ENCODE measurements at places on chromosomes 4 and X.

GRCh38 chr4:158121161-158121579 lies 51.7 kb downstream of the GASK1B start:
- no peak for DNase-seq

DNA sequence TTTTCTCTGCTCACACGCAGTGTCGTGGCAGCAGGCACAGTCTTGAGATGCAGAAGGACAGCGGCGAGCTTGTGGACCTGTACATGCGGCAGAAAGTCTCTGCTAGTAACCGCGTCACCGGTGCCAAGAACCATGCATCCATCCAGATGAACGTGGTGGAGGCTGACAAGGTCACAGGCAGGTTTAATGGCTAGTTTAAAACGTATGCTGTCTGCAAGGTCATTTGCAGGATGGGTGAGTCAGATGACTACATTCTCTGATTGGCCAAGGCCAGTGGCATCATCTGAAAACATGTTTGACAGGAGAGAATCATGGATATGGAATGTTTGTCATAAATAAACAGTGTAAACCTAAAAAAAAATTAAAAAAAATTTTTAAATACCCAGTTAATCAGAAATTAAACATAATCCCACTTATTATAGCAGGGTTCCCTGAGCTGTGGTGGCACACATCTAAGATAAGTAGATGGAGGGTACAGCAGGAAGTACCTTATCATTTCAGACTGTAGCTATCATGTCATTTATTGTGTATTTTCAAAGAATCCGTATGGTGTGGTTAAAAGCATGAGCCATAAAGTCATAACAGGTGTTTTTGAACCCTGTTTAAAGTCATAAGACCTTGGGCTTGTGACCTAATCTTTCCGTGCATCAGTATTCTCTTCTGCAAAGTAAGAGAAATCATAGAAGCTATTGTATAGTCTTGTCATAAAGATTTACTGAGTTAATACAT lies 7.5 kb upstream of the BMP2K start:
- no peak for DNase-seq

- no peak for DNase-seq
These were observed 24.3 kb downstream of the AWAT2 start for GRCh38 chrX:70025464-70025863.

GRCh38 chr4:3087115-3087797 lies 12.8 kb downstream of the HTT start:
- DNase-seq, result no peak

GRCh38 chr4:38430841-38431240 lies 233.2 kb upstream of the KLF3 start:
- no peak for DNase-seq

DNA sequence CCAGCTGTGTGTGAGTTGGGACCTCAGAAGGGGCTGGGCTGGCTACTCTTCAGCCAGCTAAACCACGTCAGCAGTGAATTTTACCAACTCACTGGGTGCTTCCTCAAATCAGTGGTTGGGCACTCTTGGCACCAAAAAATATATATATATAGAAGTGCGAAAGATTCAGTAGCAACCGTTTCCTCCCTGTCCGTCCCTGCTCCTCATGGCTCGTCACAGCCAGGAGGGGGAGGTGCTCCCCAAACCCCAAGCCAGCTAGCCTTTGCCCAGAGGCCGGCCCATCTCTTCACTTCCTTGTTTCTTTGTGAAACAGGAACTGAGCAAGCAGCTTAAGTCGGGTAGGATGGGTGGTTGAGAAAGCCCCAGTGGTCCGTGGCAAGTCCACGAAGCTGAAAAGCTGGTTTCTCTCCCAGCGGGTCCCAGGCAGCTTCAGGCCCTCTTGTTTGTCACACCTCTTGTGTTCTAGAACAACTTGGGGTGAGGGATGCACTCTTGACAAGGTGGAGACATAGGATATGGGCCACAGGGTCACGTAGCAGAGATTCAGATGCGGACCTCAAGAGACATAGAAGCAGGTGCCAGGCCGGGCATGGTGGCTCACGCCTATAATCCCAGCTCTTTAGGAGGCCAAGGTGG lies 6.8 kb upstream of the SASH3 start:
- peak; percentile 92 for DNase-seq

GRCh38 chr4:141340458-141340857 lies 119.8 kb downstream of the ZNF330 start:
- DNase-seq, result no peak

DNA sequence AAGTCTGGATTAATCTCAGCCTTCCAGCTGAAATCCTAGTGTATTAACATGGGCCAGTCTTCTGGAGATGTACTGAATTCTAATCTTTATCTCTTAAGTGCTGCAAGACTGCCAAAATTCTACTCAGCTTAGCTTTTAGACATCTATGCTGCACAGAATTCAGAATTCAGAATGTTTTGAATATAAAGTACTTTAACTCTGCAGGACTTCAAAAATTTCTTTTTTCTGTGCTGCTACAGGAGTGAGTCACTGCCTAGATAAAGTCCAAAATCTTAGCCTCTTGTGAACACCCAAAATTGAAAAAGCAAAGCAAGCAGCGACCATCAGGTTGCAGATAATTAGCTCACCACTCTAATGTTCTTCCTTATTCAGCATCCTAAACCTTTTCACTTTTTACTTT lies 1092.6 kb upstream of the PCDH10 start:
- no peak for DNase-seq

GRCh38 chrX:38732866-38733265 lies 68.4 kb upstream of the MID1IP1 start:
- DNase-seq, result no peak

- DNase-seq, result no peak
These were observed 23.2 kb downstream of the HDX start for GRCh38 chrX:84479086-84479485.

- DNase-seq, result no peak
These were observed 17.2 kb downstream of the ZCCHC13 start for GRCh38 chrX:74321191-74321590.

- DNase-seq, result no peak
These were observed 3.7 kb upstream of the UGT2A1 start for GRCh38 chr4:69656653-69657158.

DNA sequence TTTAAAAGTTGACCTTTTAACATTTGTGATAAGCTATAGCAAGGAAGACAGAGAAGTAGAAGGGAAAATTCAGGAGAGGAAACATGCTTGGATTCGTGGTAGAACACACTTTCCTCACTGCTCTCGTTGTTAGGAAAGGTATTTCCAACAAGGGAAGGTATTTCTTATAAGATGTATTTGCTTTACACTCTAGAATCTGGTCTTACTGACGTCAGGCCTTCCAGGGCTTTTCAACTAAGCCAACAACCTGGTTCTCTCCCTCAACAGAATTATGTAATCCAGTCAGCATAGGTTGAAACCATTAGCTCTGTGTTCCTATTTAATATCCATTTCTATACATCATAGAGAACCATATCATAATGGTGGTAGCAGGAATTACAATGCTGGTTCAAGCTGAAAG lies 241.9 kb downstream of the SLC39A8 start:
- DNase-seq, result no peak

DNA sequence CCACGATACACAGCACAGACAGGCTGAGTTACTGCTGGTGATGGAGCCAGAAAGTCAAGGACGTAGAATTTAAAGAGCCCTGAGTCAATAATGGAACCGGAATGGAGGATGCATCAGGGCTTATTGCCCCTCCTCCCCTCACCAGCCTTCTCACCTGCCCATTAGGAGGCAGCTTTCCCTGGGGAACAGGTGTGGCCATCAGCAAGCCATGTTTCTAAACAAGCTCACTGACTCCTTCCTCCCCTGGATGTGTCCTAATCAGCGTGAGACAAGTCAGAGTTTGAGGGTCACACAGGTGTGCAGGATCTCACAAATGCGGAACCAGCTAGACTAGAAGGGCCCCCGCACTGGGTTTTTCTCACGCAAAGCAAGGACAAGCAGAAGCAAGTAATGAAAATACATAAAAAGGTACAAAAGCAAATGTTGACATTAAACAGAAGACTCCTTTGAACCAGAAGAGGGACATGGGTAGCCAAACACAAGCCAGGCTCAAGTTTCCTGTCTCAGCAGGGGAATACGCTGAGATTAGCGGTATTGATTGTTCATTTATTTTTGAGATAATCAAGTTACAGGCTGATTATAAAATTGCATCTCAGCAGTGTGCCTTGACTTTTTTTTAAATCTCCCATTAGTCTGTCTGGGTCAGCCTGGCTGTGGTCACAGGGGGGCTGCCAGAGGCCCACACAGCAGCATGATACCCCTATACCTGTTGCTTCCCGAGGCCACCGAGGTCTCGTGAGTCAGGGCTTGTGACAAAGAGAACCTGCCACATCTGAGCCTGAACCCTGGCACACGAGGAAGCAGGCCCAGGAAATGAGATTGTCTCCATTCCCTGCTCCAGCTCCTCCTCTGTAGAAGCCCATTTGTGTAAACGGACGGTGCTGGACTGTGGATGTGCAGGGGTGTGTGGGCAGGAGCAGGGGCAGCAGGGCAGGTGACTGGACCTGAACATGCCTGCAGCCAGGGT lies 37.4 kb downstream of the CCKAR start:
- no peak for DNase-seq

GRCh38 chr4:150178161-150178560 lies 99.9 kb downstream of the DCLK2 start:
- DNase-seq, result no peak

GRCh38 chr4:131207589-131207988 lies 1941.5 kb upstream of the PCDH10 start:
- DNase-seq, result no peak

GRCh38 chr4:113472864-113473263 lies 288.7 kb downstream of the CAMK2D start:
- no peak for DNase-seq

DNA sequence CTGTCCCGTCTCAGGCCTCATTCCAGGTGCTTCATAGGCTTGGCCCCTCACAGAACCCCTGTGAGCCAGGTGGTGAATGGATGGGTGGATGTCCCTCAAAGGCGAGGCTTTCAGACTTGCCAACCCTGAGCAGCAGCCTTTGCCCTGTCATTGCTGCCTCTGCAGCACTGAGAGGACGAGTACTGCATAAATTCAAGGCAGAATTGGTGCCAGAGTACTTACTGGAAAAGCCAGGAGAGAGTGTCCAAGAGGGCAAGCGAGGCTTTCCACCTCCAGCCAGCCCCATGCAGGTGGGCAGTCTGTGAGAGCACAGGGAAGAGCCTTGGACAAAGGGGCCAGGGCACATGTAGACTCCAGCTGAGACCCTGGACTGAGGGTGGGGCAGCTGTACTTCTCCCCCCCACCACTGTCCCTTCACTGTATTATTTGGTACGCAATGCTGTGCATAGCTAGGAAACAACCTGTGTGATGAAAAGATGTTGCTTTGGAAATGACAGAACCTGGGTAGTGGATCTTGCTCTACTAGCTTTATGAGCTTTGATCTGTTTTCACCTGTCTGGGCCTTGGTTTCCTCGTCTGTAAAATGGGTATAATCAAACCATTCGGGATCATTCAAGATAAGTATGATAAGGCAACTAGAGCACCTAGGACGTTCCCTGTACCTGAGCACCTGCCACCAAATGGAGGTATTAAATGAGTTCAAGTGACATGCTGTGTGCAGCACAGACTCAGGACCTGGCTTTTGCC lies 224.9 kb upstream of the PSAPL1 start:
- no peak for DNase-seq

GRCh38 chr4:8369426-8370105 lies 71.0 kb downstream of the ACOX3 start:
- DNase-seq, result no peak

DNA sequence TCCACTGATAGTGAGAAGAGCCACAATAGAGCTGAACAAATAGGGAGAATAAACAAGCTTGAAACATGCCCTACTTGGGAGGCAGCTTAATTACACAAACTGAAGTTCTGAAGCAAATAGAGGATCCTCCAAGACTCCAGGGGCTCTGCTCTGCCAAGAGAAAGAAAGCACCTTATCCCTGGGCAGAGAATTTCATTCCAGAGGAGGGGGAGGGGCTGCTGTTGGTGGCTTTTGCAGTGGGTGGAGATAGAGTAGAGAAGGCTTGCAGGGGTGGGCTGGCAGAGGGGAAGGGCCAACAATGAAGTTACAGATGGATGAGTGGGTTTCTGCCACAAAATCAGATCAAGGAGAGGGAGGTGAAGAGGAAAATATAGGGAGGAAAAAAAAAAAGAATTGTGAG lies 1.0 kb upstream of the LPAR4 start:
- DNase-seq, result no peak

GRCh38 chr4:111040904-111041303 lies 418.0 kb upstream of the PITX2 start:
- no peak for DNase-seq

DNA sequence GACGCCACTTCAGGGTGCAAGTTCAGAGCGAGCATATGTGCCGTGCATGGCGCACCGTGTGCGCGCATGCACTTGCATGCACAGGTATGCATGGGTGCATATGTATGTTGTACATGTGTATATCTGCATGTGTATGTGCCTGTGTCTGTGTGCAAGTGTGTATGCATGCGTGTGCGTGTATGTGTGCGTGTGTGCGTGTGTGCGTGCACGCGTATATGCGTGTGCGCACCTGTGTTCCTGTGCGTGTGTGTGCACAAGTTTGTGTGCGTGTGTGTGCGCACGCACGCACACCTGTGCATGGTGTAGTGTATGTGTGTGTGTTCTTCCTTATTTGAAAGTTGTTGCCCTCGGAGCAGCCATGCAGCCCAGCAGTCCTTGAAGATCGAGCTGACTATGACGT lies 76.8 kb downstream of the GPR143 start:
- no peak for DNase-seq

DNA sequence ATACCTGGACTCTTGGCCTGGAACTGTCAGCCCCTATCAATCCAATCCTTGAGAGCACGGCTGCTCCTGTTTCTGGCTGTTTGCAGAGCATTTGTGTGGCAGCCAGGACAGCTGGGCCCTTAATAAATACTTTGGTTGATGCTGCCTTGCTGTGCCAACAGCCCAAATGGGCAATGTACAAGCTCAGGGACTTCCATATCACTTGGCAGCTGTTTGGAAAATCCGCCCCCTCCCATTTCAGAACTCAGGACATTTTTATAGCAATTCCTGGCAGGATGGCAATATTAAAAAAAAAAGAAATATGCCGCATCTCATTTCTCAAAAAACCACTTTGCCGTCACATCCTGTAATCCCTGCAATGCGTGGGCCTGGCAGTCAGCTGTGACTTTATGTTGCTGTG lies 218.9 kb downstream of the HS3ST1 start:
- DNase-seq, result no peak

GRCh38 chrX:48021026-48021900 lies 14.5 kb downstream of the SPACA5 start:
- peak; percentile 83 for DNase-seq

- DNase-seq, result no peak
These were observed 72.8 kb upstream of the MAPK10 start for GRCh38 chr4:86432559-86433134.

DNA sequence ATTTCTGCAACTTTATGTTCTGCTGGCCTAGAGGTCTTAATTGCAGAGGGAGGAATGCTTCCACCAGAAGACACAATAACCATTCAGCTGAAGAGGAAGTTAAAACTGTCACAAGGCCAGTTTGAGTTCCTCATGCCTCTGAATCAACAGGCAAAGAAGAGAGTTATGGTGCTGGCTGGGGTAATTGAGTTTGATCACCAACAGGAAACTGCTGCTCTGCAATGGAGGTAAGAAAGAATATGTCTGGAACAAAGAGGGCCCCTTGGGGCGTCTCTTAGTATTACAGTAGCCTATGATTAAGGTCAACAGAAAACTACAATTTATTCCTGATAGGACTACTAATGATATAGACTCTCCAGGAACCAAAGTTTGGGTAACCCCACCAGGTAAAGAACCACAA lies 744.0 kb downstream of the FSTL5 start:
- no peak for DNase-seq

- no peak for DNase-seq
These were observed 149.2 kb upstream of the ANKRD50 start for GRCh38 chr4:124861761-124862160.

GRCh38 chrX:150761176-150761818 lies 68.1 kb downstream of the MTMR1 start:
- no peak for DNase-seq

Data from OCI-LY7 (cell line).